ENCODE measurements at places on chromosomes 5 and 9.
A peak's percentile ranks its signal among the peaks of the same experiment; 100 is the strongest.

GRCh38 chr9:107228496-107229039 is 54.5 kb upstream of the RAD23B start:
- DNase-seq = no peak

- DNase-seq = no peak
Measured at GRCh38 chr5:54602475-54602874, 84.9 kb downstream of the SNX18 start.

GRCh38 chr5:107248066-107248695 is 422.6 kb downstream of the EFNA5 start:
- DNase-seq = no peak

- peak; percentile 68 for DNase-seq
Measured at GRCh38 chr9:98766586-98766985, 29.8 kb downstream of the ANKS6 start.

Data from HL-60 (cell line).